Stimulated activated CD8-positive, alpha-beta memory T cell treated with anti-CD3 and anti-CD28 coated beads, Interleukin-7, amount 100 ng/mL, for 1 hour (primary cell): ENCODE measurements at places on chromosomes 6 and 20.
A peak's percentile ranks its signal among the peaks of the same experiment; 100 is the strongest.

GRCh38 chr6:86456821-86457220, 480.5 kb upstream of the HTR1E start:
- DNase-seq, result no peak

GRCh38 chr6:129098061-129098553, 215.2 kb downstream of the LAMA2 start:
- DNase-seq, result no peak

DNA sequence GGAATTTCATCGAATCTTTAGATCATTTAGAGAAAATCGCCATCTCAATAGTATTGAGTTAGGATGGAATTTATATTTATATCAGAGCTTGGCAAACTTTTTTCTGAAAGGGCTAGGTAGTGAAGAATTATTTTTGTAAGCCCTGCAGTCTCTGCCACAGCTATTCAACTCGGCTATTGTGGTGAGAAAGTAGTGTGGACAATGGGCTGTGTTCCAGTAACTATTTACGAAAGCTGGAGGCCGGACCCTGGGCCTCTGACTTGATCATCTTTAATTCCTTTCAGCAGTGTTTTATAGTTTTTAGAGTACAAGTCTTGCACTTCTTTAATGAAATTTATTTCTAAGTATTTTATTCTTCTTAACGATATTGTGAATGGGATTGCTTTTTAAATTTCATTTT, 201.5 kb downstream of the FARS2 start:
- no peak for DNase-seq

GRCh38 chr6:52317841-52318581, 33.5 kb upstream of the MCM3 start:
- no peak for DNase-seq

DNA sequence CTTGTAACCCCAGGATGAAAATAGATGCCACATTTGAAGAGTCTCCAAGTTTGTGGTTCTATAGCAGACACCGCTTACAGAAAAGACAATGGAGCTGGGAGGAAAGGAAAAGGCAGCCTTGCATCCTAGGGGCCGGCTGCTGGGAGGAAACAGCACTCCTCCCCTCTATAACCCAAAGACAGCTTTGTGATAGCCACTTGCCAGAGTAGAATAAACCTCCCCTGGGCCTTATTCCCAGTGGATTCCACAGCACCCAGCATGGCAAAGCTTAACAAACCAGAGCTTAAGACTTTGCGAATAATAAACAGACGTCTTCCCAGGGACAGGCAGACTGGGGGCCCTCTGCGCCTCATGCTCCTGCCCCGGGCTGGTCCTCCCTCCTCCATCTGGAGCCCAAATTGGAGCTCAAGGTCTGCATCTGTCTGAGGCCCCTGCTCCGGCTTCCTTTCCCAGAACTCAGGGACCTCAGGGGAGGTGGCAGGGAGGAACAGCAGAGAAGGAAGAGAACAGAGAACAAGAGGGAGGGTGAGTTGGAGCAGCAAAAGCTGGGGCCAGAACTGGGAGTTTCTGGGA, 8.8 kb upstream of the TAF8 start:
- DNase-seq, result no peak

GRCh38 chr6:136226027-136226673, 24.0 kb downstream of the MTFR2 start:
- DNase-seq, result peak; percentile 32

DNA sequence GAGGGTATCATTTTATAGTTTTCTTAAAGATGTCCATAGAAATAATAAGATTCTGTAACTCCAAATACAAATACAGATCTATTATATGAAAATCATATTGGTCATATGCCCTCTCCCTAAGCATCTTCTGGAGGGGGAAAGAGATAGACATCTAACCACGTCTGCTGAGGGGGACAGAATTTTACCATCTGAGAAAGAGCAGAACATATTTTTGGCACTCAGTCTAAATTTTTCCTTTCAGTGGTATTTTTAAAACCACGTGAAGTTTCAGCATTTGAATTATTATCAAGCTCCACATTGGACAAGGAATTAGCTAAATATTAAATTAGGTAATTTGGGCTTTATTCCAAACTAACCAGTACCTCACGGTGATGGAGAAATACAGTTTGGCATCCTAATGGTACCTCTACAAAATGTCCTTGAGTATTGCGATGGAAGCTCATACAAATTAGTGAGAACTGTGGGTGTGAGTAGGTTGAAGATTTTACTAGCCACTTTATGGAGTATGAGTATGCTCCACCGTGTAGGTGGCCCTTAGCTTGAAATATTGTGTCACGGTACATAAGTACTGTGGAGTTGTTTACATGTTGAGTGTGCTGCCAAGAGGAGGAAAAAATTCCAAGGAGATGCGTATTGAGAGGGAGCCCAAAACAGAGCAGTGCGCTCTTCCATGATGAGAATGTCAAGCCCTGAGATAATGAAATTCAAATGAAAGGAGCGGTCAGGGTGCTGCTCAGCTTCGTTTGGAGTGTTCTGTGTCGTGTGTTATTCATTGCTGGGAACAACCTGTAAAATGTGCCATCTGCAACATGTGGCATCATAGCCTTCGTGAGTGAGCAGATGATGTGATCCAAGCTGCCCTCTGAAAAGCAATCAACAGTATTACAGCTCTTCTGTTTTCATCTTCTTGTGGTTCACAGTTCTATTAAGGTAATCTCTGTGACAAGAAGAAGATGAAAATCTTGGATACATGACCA, 48.4 kb upstream of the PHACTR2 start:
- no peak for DNase-seq

DNA sequence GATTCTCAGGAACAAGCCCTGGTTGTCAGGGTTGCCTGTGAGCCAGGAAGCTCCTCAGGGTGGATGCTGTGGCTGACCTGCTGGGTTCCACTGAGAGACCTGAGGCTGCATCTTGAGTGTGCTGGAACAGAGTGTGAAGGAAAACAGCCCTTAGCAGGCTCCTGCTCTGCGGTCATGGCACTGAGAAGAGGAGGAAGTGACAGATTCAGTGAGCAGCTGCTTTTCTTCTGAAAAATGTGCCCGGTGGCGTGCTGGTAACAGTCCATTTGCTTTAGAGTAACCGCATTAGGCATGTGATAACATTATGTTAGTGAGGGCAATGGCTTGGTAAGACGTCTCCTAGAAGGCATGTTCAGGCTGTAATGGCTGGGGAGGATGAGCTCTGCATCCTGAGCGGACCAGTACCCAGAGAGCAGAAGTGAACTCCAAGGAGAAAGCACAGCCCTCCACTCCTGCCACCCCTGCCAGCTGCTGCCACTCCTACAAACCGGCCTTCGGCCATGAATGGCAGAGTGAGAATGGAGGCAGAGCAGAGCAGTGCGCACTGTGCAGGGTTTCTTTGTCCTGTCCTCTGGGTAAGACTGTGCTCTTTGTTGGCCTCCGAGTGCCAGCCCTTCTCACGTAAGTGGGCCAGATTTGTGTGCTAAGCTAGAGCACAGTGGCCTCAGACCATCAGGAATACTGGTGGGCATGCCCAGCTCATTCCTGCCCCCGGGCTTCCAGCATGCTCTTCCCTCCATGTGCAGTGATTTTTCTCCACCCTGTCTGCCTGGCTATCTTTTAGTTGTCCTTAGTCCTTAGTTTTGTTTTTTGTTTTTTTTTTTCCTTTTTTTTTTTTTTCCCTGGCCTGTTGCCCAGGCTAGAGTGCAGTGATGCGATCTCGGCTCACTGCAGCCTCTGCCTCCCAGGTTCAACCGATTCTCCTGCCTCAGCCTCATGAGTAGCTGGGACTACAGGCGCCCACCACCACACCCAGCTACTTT, 98.1 kb upstream of the VSTM2L start:
- DNase-seq, result no peak

- no peak for DNase-seq
Measured at GRCh38 chr20:25296094-25297093, 48.5 kb downstream of the PYGB start.

DNA sequence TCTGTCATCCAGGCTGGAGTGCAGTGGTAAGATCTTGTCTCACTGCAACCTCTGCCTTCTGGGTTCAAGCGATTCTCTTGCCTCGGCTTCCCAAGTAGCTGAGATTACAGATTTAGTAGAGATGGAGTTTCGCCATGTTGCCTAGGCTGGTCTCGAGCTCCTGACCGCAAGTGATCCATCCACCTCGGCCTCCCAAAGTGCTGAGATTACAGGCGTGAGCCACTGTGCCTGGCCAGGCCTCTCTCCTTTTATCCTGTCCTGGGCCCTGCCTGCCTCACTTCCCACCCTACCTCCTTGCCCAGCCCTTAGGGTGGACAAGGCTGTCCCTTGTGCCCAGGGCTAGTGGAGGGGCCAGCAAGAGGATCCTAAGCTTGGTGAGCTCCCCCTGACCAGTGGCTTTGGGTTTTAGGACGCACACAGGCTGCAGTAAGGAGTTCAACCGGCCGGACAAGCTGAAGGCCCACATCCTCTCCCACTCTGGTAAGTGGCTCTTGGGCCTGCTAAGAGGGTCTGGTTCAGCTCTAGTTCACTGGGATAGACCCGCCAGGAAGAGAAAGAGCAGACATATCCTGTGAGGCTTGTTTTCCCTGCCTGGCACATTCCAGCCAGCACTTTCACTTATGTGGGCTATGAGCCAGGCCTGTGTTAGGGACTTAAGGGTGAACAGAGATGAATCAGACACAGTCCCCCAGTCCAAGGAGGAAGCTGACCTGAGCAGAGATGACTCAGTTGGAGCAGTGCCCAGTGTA, 21.9 kb upstream of the CHMP4B start:
- DNase-seq, result no peak

- no peak for DNase-seq
Measured at GRCh38 chr20:53581444-53582250, 12.0 kb downstream of the ZNF217 start.

GRCh38 chr6:15874821-15875220, 212.0 kb upstream of the DTNBP1 start:
- no peak for DNase-seq

DNA sequence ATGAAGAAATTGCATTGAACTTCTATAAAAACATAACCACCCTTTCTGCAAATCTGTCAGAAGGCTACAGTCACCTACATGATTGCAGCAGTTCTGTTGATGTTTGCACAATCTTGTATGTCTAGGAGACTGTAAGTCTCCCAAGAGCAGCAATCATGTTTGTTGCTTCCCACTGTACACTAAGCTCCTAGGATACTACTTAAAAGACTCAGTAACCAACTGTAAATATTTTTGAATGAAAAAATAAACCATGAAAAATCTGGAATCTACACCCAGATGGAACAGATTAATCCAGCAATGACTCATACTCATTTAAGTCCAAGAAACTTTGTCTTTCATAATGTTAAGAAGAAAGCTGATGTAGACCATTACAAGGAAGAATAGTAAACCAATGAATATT, 168.5 kb upstream of the ATXN1 start:
- DNase-seq, result no peak

DNA sequence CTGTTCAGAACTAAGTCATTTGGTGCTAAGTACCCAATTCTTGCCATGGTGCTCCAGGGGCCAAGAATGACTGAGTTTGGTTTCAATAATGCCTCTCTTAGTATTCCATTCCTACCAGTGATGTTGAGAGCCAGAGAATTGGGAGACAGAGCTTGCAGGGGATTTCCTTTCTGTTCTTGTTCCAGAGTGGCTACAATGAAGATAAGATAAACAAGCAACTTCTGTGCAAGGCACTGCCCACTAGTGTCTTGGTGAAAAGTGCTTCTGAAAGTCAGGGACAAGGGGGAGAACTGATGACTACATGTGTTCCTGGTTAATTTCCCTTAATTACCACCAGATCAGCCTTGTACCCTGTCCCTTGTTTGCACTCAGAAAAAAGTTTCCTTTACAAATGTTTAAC, 421.6 kb downstream of the BCKDHB start:
- no peak for DNase-seq

GRCh38 chr6:52515219-52515960, 61.5 kb downstream of the TRAM2 start:
- DNase-seq, result no peak

- DNase-seq, result no peak
Measured at GRCh38 chr6:151240036-151240685, 394 bp downstream of the AKAP12 start.

DNA sequence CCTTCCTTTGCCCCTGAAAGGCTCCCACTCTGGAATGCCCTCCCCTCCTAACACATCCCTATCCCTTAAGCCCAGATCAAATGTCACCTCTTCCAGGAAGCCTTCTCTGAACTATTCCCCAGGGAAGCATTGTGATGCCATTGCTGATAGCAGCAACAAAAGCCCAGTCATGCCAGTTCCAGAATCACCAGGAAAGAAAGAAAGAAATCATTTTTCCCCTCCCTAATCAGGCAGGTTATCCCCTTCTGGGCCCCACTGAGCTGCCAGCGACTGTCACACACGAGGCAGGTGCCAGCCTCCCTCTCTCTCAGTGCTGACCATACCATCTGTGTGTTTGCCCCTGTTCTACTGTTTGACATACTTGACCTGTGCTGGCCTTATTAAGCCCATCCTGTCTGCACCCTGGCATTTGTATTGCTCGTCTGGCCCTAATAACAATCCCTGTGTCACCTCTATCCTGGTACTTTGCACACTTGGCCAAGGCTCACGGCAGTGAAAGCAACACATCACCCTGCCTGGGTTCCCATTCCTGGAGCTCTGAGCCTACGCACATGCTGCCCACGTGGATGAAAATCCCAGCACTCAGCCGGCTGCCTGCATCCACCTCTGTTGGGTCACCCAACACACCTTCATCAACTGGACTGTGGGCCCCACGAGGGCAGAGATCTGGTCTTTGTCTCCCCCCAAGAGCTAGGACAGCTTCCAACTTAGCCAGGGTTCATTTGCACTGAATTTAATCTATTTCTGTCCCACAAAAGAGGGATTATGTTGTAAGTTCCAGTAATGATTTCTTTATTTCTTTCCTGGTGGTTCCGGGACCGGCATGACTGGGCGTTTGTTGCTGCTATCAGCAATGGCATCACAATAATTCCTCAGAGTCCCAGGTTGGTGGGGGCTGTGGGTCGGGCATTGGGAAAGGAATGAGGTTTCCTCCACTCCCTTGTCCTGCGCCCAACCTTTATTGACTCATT, 5.3 kb upstream of the BPIFB1 start:
- no peak for DNase-seq

- DNase-seq, result no peak
Measured at GRCh38 chr6:113854531-113855499, 2.3 kb upstream of the MARCKS start.

- DNase-seq, result no peak
Measured at GRCh38 chr20:2312876-2313275, 17.1 kb downstream of the TGM3 start.

DNA sequence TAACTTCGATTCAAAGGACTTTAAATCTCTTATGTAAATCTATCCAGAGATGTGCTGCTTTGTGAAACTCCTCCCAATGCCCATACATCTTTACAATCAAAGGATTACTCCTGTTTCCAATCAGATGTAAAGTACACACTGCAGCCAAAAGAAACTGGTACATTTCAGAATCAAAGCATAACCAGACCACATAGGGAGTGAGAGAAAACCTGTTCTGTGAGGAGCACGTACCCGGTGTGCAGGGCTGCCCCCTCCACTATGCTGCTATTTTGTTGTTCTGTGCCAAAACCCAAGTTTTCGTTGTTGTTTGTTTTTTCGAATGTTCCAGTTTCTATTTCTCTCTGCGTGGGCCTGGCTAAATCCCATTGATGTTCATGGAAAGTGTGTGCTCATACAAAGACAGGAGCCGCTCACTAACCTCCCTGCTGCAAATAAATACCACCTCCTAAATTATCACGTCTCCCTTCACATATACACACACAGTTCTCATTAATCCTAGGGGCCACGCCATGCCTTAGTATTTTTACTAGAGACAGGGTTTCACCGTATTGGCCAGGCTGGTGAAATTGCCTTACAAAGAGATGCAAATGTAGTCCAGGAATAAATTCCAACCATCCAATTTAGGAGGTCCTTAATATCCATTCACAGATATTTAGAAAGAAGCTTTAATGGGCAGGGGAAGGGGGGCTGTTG, 52.9 kb downstream of the ATP9A start:
- DNase-seq, result no peak

GRCh38 chr6:158322724-158323560, 10.7 kb downstream of the TULP4 start:
- DNase-seq, result no peak
